ENCODE measurements at places on chromosomes 2 and 18.

DNA sequence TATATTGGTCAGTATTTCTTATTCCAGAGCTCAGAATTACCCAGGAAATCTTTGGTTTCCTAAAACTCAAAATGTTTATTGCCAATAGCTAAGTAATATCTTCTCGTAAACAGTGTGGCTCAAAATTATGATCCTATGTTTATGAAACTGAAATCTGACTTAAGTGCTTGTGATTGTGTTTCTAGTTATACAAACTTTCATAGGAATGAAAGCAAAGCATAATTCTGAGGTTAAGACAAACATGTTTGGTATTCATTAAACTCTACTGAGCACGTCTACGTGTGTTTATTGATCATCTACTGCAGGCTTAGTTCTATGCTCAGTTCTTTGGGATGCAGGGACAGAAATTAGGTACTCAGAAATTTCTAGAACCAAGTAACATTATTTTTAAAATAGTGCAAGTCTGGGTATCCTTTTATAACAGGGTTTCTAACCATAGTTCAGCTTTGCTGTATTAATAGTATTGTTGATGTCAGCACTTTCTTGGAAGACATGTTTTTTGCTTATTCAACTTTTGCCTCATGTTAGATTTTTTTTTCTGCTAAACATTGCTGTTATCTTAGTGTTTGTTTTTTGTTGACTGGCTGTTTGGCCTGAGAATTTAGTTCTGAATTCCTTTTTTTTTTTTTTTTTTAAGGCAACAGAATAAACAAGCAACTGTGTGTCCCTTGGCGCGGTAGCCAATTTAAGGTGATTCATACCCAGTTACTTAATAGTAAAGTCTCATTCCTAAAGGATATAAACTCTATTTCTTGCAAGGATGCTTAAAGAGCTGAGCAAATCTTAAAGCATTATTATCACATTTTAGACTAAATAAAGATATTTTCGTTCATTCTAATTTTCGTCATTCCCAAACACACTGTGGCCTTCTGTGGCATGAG is 31.3 kb downstream of the PTPRM start:
- no peak for DNase-seq

DNA sequence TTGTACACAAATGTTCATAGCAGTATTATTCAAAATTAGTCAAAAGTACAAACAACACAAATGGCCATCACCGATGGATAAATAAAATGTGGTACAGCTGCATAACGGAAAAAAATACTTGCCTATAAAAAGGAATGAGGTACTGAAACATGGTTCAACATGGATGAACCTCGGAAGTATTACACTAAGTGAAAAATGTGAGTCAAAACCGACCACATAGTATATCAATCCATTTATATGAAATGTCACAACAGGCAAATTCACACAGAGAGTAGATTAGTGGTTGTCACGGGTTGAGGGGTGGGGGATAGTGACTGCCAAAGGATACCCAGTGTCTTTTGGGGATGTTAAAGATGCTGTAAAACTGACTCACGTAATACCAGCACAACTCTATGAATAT is 3.5 kb downstream of the SS18 start:
- no peak for DNase-seq

- no peak for DNase-seq
These were observed 57.4 kb downstream of the FAM168B start for GRCh38 chr2:131035826-131036231.

DNA sequence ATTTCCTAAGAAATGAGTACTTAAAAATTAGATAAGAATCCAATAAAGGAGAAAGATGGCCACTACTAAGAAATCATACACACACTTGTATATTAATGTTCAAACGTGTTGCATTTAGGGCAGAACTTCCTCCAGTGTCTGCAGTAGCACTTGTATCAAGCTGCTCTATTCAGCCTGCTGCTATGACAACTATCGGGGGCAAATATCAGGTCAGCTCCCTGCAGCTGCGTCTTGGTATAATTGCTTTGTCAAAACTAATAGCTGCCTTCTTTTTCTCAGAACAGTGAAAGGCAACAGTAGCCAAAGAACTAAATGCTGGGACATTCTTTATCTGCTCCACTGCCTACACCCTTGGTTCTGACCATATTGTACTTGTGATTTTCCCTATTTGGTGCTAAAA is 300.7 kb downstream of the NOL4 start:
- DNase-seq, result no peak

DNA sequence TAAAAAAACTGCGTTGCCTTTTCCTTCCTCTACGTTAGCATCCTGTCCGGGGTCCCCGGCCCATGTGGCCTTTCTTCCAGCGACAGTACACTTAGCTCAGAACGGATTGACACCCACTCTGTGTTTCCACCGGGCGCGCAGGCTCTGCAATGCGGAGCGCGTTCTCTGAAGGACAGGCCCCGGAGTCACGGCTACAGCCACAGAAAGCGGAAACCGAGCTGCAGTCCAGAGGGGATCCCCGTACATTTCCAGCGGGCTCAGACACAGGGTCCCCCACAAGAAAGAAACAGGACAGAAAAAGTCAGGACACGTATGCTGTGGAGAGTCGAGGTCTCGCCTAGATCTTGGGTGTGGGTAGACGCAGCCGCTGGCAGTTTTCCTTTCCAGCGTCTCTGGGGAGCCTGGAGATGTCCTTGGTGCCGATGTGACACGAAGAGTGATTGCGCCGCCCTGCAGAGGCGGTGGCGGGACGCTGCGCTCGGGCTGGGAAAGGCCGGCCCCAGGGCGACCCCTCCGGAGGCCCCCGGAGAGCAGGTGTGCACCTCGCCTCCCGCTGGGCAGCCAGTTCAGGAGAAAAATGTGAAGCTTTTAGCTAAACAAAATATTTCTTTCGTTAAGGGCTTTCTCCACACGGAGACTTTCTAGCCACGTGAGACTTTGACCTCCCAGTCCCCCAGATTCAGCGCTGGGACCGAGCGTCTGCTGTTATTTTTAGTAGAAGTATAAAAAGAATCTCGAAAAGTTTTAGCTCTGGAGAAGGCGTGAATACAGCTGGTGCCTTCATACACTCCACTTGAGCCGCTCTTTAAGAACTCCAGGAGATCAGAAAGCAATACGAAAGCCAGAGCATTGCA is 1.3 kb upstream of the ACKR3 start:
- no peak for DNase-seq

DNA sequence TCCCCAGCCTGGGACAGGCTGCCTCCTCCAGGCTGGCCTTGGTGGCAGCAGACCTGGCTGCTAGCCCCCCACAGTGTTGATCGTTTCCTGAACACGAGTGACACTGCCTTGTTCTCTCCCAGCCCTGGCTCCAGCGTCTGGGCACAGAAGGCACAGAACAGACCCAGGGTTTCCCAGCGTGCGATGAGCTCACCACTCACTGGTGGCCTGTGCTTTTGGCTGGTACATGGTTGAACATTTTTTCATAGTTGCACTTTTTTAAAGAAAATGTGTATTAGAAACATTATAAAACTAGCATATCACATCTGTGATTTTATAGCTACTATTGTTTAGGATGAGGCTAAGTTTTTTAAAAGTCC is 40.9 kb downstream of the SCTR start:
- no peak for DNase-seq

Data from K562 (cell line).